ENCODE measurements at places on chromosomes 5 and 9.

DNA sequence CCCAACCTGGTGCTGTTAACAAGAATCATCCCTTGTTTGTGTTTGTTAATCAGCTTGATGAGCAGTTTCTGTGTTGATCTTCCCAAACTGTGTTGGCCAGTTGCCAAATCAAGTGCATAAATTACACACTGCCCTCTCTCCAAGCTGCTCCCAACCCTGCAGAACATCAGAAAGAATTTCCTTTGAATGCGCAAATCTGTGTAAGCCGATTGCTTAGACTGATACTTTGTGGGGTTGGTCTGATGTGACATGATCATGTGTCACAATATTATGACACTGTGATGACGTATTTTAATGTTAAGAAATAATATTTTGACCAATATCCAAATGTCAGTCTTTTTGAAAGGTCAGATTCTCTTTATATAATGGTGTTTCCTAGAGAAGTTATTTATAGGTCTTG is 766.4 kb upstream of the WWC1 start:
- DNase-seq = no peak

DNA sequence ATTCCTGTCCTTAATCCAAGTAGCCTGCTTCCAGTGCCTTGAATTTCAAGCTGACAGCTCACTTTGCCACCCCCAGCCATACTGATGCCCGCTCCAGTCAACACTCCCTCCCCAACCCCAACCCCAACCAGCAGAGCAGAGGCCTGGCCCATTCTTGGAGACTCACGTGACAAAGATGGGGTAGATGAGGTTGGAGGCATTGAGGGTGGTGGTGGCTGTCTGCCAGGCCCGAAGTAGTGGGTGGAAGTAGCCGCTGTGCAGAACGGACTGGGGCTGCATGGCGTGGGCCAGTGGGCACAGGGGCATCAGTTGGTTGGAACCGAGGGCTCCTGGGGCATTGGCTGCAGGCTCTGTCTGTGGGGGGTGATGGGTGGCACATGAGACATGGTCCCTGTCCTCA is 7.8 kb downstream of the ALAD start:
- no peak for DNase-seq

- DNase-seq = no peak
Measured at GRCh38 chr9:124477211-124477647, 27.0 kb downstream of the ADGRD2 start.

GRCh38 chr5:150723845-150724244 is 23.0 kb upstream of the RBM22 start:
- DNase-seq = no peak

DNA sequence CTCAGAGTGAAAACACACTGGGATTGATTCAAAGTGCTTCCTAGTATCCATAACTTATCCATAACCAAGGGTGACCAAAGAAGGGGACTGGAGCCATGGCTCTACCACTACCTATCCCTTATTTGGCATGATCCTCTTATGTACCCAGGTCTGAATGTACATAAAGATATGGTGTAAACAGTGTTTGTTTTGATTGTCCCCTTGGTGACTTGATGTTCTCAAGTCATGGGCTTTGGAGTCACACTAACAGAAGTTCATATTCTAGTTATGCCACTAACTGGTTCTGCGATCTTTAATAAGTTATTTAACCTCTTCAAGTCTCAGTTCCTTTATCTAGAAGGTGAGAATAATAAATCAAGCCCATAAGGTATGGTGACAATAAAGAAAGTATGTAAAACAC is 283.4 kb upstream of the PTGER4 start:
- DNase-seq = no peak

DNA sequence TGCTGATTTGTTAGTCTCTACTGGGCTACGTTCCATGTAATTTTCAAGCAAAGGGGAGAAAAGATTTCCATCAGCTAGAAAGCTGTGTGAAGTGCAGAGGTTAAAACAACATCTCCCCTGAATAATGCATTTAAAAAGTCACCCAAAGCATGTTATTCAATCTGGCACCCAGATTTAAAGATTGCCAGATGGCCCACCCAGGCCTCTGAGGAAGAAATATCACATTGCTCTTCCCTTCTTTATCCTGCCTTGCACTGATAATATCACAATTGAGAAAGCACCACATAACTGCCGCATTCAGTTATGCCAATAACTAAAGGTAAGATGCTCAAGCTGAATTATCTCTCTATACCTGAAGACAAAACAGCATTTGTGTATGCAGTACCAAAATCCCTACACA is 119.4 kb upstream of the PUM3 start:
- no peak for DNase-seq

GRCh38 chr9:29211580-29212396 is 1638.5 kb upstream of the C9orf72 start:
- DNase-seq = peak; percentile 88

DNA sequence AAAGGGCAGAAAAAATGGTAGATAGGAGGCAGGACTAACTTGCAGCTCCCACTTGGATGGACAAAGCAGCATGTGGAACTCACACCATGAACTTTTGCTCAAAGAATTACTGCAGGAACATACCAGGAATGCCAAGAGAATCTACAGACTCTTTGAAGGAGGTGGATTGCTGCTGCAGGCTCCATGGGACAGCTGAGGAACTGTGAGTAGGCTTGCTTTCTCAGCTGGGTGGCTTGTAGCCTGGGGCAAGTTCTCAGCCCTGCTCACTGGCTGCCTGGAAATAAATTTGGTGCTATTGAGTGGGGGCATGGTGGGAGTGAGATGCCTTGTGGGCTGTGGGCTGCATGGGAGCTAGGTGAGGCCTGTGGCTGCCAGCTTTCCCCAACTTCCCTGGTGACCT is 574.5 kb downstream of the PRELID2 start:
- no peak for DNase-seq

- DNase-seq = no peak
Measured at GRCh38 chr9:117951127-117951526, 246.9 kb downstream of the TLR4 start.

- no peak for DNase-seq
Measured at GRCh38 chr5:20023686-20024180, 35.7 kb upstream of the CDH18 start.

GRCh38 chr5:120466341-120467006 is 2.4 kb downstream of the PRR16 start:
- no peak for DNase-seq

- DNase-seq = no peak
Measured at GRCh38 chr5:25662610-25663009, 1017.8 kb upstream of the CDH10 start.

DNA sequence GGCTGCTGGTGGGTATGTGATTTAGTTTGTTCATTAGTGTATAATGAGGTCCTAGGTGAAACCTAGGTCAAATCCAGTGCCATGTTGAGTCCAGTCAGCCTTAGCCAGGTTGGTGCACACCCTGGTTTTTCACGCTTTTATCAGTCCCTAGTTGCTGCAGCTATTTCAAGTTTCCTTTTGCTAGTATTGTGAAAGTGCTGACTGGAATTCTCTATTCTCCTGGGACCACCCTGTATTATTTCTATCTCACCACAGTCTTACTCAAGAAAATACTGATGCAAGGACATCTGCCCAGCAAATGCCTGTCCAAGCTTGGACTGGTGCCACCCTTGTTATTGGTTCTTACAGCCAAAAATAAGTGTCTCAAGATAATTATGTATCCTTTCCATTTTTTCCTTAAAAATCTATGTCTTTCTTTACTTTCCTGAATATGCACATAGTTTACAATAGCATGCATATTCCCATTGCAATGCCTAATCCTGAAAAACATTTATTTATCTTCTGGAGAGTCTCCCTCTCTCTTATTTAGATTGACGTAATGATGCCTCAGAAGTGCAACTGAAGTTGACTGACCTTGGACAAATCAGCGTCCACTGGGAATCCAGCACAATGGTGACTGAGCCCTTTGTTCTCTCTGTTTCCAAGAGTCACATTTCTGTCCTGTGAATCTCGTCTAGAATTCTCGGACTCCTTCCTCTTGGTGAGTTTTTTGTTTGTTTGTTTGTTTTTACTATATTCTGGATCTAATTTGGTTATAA is 1075.0 kb downstream of the CDH9 start:
- no peak for DNase-seq

DNA sequence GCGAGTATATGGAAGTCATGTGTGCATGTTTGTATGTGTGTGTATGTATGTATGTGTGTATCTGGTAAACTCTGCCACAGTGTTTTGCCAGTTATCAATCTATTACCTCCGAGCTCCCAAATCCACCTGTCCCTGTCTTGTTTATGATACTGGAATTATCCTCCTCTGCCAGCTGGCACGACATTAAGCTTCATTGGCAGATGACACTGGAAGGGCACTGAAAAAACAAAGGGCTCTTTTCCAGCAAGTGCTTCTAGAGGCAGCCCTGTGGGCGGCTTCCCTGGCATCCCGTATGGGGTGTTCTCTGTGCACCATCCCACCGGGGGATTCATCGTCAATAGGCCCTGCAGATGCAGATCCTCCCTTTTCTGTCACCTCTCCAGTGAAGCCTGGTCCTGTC is 221.5 kb downstream of the MSX2 start:
- DNase-seq = no peak

GRCh38 chr9:129514891-129515290 is 106.0 kb downstream of the C9orf50 start:
- DNase-seq = no peak

DNA sequence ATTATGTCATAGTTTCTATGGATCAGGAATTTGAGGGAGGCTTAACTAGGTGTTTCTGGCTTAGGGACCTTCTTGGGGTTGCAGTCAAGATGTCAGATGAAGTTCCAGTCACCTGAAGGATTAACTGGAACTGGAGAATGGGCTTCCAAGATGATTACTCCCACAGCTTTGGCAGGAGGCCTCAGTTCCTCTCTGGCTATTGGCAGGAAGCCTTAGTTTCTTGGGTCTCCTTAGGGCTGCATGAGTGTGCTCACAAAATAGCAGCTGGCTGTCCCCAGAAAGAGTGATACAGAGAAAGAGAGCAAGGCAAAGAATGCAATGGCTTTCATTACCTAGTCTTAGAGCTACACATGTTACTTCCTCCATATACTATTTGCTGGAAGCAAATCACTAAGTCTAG is 138.1 kb upstream of the TLE4 start:
- no peak for DNase-seq

GRCh38 chr5:141476132-141476911 is 556 bp downstream of the PCDHGC3 start:
- peak; percentile 78 for DNase-seq

GRCh38 chr9:79221084-79221483 is 350.7 kb upstream of the TLE4 start:
- no peak for DNase-seq

- no peak for DNase-seq
Measured at GRCh38 chr9:101508211-101508610, 25.4 kb upstream of the RNF20 start.

- DNase-seq = no peak
Measured at GRCh38 chr9:111030492-111030891, 7.8 kb downstream of the LPAR1 start.

DNA sequence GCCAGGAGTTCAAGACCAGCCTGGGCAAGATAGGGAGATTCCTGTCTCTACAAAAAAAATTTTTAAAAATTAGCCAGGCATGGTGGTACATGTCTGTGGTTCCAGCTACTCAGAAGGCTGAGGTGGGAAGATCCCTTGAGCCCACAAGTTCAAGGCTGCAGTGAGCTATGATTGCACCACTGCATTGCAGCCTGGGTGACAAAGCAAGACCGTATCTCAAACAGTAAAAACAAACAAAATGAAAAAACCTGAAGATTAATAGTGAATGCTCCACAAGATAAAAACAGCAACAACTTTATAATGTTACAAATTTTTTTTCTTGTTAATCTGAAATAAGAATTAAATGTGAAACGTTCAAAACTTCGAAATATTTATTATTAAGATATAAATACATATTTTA is 2.7 kb upstream of the TMEM267 start:
- no peak for DNase-seq

DNA sequence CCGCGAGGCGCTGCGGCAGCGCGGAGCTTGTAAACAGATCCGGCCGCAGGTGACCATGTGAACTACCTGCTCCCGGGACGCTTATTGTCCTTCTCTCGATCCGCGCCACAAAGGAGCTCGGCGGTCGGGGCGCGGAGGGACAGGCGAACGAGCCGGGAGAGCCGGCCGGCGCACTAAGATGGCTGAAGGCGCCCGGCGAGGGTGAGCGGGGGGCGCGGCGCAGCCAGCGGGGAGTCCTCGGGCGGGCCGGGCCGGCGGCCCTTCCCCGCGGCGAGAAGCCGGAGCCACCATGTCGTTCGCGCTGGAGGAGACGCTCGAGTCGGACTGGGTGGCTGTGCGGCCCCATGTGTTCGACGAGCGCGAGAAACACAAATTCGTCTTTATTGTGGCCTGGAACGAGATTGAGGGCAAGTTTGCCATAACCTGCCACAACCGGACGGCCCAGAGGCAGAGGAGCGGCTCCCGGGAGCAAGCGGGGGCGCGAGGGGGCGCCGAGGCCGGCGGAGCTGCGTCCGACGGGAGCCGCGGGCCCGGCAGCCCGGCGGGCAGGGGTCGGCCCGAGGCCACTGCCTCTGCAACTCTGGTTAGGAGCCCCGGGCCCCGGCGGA is 535 bp downstream of the JMY start:
- DNase-seq = peak; percentile 81

DNA sequence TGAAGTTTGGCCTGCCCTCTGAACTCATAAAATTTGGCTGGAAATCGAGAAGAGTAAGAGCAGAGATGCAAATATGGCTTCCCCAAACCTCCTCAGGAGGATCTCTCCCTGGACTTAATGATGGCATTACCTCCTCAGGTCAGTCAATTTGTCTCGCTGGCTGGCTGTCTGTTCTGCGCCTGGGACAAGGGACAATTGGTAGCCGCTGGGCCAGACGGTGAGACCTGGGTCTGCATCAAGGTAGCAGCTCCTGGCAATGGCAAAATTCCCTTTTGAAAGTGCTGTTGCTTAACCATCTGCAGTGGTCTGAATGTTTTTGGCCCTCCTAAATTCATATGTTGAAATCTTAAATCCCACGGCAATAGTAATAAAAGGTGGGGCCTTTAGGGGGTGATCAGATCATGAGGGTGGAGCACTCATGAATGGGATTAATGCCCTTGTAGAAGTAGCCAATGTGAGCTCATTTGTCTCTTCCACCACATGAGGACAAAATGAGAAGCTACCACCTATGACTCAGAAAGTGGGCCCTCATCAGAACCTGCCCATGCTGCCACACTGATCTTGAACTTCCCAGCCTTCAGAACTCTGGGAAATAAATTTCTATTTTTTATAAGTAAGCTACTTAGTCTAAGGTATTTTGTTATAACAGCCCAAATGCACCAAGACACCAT is 439.3 kb upstream of the KLF4 start:
- no peak for DNase-seq

Data from endodermal cell (in vitro differentiated cells).